ENCODE measurements at places on chromosomes 5 and 9.

DNA sequence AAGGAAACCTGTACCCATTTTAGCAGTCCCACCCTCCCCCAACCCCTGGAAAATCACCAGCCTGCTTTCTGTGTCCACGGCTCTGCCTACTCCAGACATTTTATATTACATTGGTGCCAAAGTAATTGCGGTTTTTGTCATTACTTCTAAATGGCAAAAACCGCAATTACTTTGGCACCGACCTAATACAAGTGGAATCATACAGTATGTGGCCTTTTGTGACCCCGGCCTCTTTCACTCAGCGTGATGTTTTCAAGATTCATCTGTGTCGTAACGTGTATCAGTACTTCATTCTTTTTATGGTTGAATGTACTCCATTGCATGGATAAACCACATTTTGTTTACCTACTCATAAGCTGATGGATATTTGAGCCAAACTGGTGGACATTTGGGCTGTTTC lies 9.7 kb upstream of the ORM1 start:
- DNase-seq = no peak

DNA sequence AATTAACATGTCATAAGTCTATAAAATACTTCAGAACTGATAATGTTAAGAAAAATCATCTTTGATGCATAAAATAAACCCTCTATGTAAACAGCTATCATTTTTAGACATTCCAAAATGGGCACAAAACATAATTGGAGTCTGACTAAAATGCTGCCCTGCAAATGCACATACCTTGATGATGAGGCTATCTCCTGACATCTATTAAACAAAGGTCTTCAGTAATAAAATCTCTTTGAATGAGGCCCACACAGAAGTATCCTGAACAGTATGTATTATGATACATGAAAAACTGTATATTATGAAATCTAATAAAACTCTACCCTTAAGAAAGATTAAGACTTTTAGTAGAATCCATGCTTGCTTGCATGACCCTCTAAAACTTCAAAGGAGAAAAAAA lies 66.1 kb downstream of the FBXL17 start:
- no peak for DNase-seq

DNA sequence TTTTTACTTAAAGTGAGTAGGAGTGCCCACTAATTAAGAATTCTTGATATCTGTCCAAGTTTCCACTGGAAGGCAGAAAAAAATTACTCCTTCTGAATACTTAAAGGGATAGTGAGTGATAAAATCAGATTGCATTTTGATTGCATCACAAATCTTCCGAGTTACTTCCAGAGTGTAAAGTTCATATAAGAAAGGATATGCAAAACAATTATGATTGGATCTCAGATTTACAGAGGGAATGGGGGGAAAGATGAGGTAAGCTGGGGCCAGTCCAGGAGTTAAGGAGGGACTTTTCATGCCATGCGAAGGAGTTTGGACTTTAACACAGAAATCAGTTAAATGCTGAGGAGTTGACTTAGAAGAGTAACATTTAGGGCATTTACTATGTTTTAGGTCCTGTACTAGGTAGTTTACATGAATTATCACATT lies 9.3 kb upstream of the RNF145 start:
- DNase-seq = peak; percentile 64

DNA sequence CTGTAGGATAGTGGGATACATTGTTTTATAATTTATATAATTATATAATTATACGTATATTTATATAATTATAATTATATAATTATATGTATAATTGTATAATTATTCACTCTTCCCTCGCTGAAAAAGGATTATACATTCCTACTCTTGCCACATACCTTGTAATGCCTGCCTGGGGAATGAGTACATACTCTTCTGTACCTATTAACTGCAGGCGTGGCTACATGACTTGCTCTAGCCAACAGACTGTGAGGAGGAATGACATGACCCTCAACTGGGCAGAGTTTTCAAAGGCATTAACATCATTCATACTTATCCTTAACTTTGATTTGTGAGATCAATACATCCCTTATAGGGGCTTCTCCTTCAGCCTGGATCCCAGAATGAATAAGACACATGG lies 19.1 kb downstream of the ERMP1 start:
- DNase-seq = no peak

- DNase-seq = no peak
Measured at GRCh38 chr5:73027361-73027760, 71.5 kb downstream of the FCHO2 start.

DNA sequence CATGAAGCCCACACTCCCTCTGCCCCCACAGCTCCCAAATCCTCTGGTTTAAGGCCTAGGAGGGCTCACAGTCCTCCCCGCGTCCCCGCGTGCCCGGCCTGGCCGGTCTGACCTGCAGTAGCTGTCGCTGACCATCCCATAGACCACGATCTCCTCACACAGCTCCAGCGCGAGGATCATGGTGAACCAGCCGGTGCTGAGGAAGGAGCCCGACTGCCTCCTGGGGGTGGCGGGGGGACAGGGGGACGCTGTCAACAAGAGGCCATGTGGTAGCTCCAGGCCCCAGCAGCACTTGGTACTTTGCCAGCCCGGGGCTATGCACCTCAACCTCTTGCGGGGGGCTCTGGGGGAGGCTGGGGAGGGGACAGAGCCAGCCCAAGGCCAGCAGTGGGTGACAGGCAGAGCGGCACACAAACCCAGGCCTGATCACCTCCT lies 7.0 kb downstream of the ST6GALNAC4 start:
- no peak for DNase-seq

- DNase-seq = no peak
Measured at GRCh38 chr5:180644129-180644824, 5.1 kb downstream of the FLT4 start.

DNA sequence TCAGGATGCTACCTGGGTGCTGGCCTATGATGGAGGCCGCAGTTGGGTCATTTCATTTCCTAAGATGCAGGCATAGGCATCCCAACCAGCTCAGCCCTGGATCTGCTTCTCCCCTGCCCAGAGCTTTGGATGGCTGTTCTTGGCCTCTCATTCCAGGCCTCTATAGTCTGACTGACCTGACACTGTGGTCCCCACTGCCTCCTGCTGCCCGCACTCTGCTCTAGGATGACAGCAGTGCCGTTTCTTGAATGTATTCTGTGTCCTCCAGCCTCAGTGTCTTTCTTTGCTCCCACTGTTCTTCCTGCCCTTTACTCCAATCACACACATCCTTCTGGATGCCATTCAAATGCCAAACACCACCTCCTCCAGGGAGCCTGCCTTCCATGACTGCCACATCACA lies 235.7 kb downstream of the HSPA4 start:
- no peak for DNase-seq

- DNase-seq = peak; percentile 96
Measured at GRCh38 chr5:115415143-115415491, 118.7 kb upstream of the CCDC112 start.

- no peak for DNase-seq
Measured at GRCh38 chr9:96006296-96006879, 130.9 kb downstream of the ERCC6L2 start.

DNA sequence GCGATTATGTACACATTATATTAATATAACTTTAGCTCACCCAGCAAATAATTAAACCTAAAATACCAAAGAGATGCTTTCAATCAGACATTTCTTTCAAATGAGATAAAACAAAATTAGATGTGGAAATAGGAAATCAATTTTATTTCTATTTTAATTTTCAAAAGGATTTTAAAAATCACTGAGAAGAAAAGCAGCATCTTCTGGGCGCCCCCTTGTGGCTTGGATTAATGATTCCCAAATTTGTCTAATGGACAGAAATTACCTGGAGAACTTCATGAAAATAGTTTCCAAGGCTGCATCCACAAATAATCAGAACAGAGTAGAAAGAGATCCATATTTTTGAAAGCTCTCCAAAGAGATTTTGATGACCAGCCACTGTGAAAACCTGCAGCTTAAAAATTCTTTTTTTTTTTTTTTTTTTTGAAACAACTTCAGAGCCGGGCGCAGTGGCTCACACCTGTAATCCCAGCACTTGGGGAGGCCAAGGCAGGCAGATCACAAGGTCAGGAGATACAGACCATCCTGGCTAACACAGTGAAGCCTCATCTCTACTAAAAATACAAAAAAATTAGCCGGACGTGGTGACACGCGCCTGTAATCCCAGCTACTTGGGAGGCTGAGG lies 50.9 kb upstream of the CEMIP2 start:
- no peak for DNase-seq

DNA sequence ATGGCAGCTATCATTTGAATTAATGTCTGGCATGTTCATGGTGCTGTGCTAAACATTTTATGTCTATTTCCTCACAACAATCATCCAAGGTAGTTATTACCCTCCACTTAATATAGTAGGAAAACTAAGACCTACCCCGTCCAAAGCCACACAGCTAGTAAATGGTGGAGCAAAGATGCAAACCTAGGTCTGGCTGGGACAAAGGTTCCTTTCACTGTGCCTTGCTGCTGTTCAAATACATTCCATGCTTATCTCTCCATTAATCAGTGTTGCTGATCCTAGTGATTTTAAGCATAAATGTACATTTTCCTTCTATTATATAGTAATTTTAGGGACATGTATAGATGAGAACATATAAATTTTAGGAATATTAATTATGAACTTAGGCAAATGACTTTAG lies 38.7 kb downstream of the CCDC125 start:
- DNase-seq = no peak

DNA sequence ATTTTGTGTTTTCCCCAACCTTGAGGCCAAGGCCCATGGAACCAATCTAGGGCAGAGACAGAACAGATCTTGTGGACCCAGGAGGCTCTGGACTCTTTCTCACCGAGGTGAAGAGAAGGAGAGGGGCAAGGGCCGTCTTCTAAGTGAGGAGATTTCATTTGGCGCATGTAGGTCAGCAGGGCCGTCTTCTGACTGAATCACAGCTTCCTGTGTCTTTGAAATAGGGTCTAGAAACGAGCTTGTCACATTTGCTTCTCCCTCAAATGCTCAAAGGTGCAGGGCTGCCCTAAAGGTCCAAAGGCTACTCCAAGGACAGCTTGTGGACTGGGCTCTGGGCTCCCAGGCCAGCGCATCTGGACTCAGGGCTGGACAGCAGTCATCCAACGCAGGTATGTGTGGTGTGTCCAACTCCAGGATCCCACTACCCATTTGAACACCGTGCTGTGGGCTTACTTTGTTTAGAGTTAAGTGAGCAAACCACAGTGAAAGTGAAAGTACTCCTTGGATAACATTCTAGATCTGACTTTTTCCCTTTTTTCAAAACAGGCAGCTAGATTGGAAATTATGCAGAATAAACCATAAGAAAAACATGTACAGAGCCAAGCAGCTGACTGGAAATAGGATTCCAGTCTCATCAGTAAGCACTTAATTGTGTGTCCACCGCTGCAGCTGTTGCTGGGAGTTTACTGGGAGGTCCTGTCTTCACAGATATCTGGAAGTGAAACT lies 357.0 kb downstream of the GADD45G start:
- peak; percentile 50 for DNase-seq

- no peak for DNase-seq
Measured at GRCh38 chr9:120865809-120866208, 11.2 kb downstream of the PHF19 start.

DNA sequence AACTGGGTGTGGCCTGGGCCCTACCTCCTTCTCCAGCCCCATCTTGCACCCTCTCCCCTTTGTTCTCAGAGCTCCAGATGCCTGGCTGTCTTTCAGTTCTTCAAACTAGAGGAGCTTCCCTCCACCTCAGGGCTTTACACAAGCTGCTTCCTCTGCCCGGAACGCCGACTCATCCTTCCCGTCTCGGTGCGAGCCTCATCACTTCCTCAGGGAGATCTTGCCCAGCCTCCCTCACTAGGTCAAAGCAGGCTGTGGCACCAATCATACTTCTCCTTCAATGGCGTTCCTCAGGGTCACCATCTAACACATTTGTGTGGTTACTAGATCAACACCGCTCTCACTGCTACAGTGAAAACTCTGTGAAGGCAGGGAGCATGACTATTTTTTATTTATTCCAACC lies 56.2 kb upstream of the ZSWIM6 start:
- DNase-seq = no peak

DNA sequence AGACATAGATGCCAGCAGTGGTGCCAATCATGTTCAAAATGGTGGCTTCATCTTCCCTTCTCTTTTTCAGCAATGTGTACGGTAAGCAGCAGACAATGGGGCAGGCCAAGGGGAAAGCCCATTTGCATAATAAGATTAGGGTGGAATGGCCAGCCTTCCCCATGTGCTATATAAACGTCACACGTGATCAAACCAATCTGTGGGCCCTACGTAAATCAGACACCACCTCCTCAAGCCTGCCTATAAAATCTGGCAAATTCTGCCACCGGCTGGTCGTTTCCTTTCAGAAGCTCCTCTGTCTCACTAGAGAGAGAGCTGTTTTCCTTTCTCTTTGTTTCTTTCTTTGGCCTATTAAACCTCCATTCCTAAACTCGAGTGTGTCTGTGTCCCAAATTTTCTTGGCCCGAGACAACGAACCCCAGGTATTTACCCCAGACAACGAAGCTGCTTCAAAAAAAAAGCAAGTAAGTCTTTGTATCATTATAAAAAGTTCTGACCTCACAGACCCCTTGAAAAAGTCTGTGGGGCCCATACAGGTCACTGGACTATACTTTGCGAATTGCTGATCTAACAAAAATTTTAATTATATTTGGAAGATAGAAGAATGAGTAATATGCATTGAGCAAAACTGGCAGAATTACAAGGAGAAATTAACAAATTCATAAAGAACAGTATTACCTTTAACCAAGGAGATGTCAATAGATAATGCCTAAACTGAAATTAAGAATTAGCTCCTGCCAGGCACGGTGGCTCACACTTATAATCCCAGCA lies 15.2 kb downstream of the ZBTB5 start:
- DNase-seq = no peak

GRCh38 chr5:133842846-133843611 lies 125.4 kb downstream of the C5orf15 start:
- DNase-seq = peak; percentile 23

GRCh38 chr9:85310573-85310972 lies 431.2 kb downstream of the AGTPBP1 start:
- no peak for DNase-seq

DNA sequence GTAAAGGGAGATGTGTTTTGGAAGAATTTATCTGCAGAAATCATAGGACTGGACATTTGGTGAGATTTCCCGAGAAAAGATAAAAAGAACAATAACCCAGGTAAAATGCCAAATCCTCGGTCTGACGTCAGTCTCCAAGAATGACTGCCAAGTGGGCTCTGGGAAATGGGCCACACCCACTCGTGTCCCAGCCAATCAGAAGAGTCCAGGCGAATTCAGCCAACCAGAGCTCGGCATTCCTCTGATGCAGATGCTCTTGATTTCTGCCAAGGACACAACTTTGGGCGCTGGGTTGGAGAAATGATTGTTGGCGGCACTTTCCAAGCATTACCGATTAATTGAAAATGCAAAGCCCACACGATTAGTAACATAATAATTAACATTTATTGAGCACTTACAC lies 73.3 kb downstream of the FGF18 start:
- no peak for DNase-seq

DNA sequence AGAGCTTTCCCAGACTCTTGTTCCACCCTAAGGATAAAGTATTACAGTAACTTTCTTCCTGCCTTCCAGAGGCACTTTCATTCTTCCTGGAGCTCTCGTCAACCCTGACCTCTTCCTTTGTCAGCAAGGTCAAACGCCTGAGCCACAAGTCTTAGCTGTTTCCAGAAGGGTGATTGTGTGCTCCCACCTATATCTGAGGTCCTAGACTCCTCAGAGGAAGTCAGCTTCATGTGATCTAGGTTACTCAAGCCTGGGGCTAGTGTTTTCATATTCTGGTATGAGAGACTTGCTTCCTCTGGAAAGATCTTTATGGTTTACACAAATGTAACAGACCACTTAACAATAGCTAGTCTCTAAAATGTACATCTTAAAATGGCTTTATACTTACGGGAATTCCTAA lies 5.4 kb upstream of the FAM120A start:
- no peak for DNase-seq
